ENCODE measurements at places on chromosomes 6 and 20.

DNA sequence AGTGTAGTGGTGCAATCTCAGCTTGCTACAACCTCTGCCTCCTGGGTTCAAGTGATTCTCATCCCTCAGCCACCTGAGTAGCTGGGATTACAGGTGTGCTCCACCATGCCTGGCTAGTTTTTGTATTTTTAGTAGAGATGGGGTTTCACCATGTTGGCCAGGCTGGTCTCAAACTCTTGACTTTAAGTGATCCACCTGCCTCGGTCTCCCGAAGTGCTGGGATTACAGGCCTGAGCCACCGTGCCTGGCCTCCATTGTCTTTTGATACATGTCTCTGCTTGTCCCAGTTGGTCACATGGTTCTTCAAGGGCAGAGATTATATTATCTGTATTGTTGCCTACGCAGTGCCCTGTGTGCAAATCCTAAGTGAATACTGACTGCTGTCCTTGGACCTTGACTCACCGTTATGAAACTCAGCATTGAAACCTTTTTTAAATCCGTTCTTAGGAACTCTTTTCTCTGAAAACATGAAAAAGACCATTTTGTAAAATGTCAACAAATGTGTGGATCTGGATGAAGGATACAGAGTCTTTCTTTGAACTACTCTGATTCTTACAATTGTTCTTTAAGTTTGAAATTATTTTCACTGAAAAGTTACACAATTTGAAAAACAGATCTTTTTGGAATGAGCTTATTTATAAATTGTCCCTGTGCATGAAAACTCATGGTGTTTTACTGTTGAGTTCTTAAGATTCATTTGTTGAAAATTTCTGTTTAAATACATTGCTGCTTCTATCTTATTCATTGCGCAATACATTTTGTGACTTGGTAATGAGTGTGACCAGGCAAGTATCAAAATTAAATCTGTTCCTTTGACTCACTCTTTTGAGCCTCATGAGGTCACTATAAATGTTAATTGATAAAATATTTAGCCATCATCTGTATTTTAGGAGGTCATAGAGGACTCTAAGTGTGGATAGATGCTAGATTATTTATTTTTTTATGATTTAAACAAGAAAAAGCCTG lies 293.5 kb downstream of the UTRN start:
- no peak for DNase-seq

GRCh38 chr6:7566107-7566506 lies 23.9 kb upstream of the SNRNP48 start:
- DNase-seq: no peak

GRCh38 chr6:88662653-88663174 lies 300.7 kb downstream of the RNGTT start:
- no peak for DNase-seq

DNA sequence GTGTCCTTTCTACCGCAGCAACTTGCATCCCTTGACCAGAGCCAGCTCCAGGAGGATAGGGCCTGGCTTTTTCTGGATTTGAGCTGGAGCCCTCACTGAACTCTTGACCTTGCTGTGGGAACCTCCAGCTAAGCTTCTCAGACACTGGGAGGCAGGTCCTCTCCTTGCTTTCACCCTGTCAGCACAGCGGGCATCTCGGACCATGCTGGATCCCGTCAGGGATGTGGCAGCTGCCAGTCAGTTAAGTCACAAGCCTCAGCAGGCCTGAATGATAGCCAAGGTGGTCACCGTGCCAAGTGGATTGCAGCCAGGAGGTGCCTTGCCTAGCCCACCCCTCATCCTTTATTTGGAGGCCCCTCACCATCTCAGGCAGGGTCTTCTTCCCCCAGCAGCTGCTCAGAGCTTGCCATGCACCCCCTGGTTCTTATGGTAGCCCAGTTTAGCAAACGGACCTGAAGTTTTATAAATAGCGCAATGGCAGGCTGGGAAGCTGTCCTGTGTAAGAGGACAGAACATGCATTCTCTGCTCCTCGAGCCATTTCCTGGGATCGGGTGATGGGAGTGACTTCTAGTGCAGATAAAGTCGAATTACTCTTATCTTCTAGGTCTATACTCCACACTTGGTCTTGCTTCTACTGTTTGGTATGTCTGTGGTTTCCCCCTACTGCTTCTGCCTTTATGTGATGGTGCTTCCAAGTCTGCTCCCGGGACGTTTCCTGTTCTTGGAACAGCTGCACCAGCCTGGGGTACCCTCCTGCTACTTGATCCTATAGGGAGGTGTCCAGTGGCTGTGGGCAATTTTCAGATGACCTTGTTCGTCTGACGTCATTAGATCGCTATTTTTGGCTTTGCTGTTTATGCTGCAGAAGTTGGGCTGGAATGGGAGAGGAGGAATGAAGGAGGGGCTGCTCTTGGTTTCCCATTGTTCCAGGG lies 7.1 kb upstream of the MYLK2 start:
- no peak for DNase-seq

- no peak for DNase-seq
Measured at GRCh38 chr6:111212625-111213024, 125.3 kb downstream of the SLC16A10 start.

DNA sequence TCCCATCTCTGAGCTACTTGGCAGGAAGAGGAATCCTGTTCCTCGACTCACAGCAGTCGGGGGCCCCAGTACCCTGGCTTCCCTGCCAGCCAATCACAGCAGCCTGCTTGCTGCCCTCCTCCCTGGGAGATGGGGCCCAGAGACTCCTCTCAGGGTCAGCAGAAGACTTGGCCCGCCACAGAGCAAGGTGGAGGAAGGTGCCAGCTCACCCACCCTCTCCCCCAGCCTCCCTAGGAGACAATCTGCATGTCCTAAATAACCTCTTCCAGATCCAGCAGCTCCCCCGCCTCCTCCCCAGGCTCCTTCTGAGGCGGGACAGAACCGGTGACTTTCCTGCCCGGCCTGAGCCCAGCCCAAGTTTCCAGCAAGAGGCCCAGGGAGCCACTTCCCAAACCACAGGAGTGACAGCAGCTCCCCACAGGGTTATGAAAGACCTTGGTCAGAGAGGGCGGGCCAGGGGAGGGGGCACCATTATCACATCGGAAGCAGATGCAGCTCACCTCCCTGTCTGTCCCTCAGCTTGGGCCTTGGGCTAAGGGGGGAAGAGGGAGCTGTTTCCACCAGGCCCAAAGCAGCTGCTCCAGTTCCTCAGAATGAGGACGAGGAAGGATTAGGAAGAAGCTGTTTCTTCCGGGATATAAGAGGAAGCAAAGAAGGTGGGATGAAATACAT lies 2.3 kb downstream of the CCND3 start:
- DNase-seq: no peak

DNA sequence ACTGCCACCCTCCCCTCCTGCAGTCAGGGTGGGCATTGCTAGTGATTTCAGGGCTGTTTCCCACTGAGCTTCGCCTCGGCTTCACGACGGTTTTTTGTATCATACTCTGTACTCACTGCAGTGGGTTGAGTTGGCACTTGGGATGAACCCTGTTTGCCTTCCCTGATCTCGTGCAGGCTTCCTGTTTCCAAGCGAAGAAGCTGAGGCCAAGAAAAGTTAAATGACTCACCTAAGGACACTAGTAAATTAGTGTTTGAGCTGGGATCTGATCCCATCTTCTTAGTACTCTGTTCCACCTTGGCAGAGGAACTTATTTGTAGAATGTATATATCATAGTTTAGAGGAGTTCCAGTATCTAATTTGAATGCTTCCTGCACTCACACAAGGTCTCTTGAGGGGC lies 50.3 kb upstream of the VSTM2L start:
- DNase-seq: no peak

GRCh38 chr6:169099411-169100202 lies 154.0 kb downstream of the THBS2 start:
- DNase-seq: no peak

DNA sequence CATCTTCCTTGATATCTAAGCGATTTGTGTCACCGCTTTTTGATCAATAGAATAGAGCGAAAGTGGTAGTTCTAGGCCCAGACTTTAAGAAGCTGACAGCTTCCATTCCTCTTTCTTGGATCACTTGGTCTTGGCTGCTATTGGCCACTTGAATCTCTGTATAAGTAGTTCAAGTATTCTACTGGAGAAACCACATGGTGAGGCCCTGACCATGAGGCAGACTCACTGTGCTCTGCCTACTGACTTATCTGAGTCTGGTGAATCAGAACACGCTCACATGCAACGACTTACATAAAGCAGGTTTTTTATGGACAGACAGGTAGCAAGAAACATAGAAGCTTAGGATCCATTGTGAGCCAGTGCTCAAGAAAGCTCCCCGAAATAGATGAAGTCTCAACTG lies 27.0 kb downstream of the OLIG3 start:
- no peak for DNase-seq

All from NCI-H187 (cell line).